Cortex of kidney (tissue), 1 donor: ENCODE measurements at places on chromosomes 13 and 19.

DNA sequence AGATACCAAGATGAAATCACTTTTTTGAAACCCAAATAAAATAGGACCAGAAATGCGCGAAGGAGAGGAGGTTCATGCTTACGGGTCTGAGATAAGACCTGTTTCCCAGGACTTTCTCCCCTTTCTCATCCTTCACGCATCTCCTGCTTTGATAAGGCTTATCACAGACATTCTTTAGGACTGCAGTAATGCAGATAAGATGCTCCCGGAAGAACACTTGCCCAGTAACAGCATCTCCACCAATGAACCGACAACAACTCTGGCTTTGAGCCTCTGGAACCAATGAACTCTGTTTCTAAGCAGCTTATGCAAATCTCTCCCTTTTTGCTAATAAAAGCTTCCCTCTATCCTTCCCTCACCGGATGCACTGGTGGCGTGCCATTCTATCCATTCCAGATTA, 783.4 kb upstream of the ARGLU1 start:
- no peak for DNase-seq

DNA sequence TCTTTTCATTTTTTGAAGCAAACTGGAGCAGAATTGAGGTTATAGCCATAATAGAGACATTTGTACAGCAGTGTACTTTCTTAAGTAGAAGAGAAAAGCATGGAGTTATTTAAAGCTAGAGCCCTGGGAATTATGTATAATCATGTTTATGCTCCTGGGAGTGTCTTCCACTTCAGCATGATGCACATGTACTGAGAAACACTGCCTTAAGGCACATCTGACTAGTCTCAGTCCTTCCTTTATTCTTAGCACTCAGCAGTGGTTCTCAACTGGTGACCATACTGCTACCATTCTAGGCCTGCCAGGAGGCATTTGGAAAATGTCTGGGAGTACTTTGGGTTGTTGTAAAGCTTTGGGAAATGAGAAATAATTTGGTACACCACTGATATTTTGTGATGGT, 45.8 kb downstream of the VWA8 start:
- no peak for DNase-seq

GRCh38 chr13:95644601-95645052, at the start of gene DZIP1:
Gene DZIP1 (minus strand): TSS chr13:95644706. CDS start chr13:95642029, 2,677 bp downstream.
- DNase-seq: peak; percentile 27

DNA sequence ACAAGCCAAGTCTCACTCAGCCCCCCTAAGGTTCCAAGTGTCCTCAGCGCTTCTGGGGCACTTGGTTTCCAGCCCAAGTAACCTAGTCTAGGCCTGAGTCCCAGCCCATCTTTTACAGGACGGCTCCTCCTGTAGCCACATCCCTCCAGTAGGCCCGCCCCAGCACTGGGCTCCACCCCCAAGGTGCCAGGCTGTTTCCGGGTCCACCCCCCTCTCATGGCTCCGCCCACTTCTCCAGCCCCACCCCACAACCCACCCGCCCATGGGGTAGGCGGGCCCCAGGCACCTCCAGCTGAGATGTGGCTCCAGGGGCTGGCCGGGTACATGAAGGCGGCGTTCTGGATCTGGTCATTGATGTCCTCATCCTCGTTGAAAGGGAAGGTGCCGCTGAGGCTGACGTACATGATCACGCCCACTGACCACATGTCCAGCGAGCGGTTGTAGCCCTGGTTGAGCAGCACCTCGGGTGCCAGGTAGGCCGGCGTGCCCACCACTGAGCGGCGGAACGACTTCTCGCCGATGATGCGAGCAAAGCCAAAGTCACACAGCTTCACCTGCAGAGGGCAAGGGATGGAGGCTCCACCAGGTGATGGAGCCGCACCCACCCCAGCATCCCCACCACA, 17.2 kb upstream of the DACT3 start:
- no peak for DNase-seq

DNA sequence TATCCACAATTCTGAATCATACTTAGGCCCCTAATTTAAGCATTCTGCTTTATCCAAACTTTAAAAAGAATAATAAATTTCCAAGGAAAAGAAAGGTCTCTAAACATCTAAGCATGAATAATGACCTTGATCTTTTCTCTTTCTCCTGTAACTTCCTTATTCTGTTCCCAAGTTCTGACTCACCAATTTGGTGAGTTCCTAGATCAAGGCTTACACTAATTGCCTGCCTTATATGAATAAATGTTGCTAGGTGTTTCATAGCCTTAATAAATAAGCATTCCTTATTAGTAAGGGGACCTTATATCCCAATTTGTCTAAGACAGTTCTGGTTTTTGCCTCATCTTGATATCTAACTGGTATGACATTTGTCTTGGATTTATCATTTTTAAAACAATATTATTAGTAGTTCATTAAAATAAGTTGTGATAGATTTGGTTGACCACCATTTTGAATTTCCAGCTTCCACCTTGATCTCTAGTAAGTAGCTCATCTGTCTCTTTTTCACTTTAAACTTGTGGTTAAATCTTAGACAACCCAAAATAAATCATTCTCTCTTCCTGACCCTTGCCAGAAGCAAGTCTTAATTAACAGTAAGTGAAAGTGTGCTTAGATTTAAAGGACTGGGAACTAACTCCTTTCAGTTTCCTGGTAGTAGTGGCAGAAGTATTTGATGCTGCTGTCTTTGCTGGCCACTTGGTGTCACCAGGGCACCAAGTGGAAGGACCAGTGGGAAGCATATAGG, 121.2 kb upstream of the MLNR start:
- DNase-seq: no peak

GRCh38 chr13:91652404-91653301, 254.2 kb downstream of the GPC5 start:
- no peak for DNase-seq

- no peak for DNase-seq
Observed at GRCh38 chr13:44132710-44133109, 240.9 kb upstream of the SERP2 start.

GRCh38 chr13:45441633-45442032, 23.1 kb upstream of the COG3 start:
- no peak for DNase-seq

- no peak for DNase-seq
Observed at GRCh38 chr19:50352242-50352641, 13.2 kb downstream of the NAPSA start.

GRCh38 chr19:50555033-50555432, 13.2 kb downstream of the LRRC4B start:
- DNase-seq: no peak

DNA sequence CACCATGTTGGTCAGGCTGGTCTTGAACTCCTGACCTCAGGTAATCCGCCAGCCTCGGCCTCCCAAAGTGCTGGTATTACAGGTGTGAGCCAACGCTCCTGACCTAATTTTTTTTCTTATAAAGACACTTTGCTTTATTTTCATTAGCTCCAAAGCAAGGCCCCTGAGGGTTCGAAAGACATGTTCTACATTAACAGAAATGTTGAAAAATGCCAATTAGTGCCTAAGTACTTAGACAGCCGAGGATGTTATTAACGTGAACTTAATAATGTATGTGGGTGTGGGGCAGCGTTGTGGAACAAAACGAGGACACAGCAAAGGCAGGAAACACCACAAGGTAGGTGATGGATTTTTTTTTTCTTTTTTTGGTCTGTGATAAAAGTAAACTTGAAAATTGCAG, 82.4 kb downstream of the COL4A1 start:
- no peak for DNase-seq

- DNase-seq: no peak
Observed at GRCh38 chr19:3034656-3035541, 5.8 kb upstream of the TLE2 start.

DNA sequence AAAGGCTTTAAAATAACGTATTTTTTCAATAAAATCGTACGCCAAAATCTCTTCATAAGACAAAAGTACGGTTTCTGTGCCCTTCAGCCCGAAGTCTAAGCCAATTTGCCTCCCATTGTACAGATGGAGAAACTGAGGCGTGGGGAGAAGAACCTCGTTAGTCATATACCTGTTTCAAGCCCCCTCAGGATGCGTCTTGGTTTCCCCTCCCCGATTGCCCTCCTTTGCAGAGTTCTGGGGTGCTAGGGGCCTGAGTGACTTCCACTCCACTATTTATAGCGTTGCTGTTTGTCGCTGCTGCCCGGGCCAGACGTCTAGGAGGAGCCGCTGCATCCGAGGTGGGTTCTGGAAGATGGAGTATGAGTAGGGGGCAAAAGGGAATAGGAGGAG, 2.3 kb upstream of the LTBP4 start:
- DNase-seq: no peak

DNA sequence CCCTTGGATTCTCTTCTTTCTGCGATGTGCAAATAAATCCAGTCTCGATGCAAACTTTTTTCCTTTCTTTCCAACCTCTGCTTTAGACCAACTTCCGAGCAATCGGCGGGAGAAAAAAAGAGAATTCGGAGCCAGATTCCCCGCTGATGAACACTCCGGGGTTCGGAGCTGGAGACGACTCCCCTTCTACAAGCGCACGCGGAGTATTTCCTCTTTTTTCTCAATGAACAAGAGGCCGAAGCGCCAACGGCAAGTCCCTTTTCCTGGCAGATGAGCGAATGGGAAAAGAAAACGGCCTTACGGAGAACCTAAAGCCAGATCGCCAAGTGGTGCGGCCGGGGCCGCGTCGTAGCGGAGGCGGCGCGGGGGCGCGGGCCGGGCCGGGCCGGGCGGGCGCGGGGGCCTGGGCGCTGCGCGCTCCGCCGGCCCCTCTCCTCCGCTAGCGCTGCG, 250 bp downstream of the SPRY2 start:
- DNase-seq: no peak

DNA sequence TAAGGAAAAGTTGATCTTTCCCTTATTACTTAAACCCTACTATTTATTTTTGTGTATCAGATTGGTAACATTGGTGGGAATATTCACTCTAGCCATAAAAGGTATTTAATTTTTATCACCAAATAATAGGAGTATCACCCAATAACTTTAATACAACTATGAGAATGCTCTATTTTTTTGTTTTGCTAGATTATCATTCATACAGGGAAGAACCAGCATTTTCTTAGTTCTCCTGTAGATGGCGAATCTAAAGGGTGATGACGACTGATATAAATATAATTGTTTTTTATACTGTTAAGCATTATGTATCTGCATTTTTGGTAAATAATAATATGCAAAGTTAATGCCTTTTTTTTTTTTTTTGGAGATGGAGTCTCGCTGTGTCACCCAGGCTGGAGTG, 7.9 kb upstream of the FRY start:
- no peak for DNase-seq

DNA sequence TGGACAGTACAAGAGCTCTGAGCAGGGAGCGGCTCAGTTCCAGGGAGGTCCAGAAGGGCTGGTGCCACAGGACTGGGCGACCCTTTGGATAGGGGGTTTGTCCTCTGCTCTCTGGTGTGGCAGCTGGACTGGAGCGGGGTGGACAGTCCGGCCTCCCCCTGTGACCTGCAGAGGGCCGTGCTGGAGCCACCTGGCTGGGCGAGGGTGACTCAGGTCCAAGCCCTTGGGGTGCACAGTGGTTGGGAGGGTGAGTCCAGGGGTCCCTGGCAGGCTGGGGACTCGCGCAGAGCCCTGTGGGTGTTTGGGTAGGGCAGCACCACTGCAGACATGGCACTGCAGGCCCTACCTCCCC, 7.2 kb downstream of the SSBP4 start:
- no peak for DNase-seq

- DNase-seq: no peak
Observed at GRCh38 chr13:110326263-110326904, 19.3 kb downstream of the COL4A2 start.

- no peak for DNase-seq
Observed at GRCh38 chr19:28466107-28467045, 746.6 kb downstream of the UQCRFS1 start.

DNA sequence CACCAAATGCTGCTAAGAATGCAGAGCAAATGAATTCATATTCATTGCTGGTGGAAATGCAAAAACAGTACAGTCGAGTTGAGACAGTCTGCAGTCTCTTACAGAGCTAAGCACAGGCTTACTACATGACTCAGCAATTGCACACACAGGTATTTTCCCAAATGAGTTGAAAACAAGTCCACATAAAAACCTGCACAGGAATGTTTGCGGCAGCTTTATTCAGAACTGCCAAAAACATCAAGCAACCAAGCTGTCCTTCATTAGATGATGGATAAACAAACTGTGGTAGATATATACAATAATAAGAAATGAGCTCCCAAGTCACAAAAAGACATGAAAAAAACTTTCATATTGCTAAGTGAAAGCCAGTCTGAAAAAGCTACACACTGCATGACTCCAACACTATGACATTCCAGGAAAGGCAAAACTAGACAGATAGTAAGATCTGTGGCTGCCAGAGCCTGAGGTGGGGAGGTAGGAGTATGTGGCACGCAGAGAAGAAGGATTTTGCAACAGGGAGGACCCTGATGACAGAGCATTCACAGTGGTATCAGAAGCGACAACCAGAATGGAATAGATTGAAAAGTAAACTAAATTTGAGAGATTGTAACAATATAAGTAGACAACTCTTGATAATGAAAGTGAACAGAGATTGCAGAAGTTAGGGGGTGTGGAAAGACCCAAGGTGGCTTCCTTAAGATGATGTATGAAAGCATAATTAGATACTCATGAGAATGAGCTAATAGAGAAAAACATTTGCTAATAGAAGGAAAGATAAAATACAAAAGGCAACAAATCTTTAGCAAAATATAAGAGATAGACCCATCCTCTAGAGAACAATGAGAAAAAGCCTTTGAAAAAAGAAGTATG, 52.7 kb downstream of the TSC22D1 start:
- no peak for DNase-seq

GRCh38 chr13:97239306-97239705, 17.2 kb downstream of the MBNL2 start:
- DNase-seq: no peak

DNA sequence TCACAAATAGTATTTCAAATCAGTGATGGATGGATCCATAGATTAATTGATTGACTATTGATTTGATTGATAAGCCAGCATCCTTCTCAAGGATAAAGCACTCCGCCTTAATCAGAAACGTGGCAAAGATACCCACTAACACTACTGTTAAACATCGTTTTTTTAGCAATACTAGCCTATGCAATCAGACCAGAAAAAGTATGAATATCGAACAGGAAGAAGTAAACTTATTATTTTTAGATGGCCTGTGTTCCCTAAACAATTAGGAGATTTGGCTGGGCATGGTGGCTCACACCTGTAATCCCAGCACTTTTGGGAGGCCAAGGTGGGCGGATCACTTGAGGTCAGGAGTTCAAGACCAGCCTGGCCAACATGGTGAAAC, 49.5 kb downstream of the MYH14 start:
- DNase-seq: no peak
